ENCODE measurements at places on chromosomes 1 and 21.

- peak; percentile 60 for DNase-seq
These were observed 134.9 kb upstream of the NRIP1 start for GRCh38 chr21:15199414-15200383.

DNA sequence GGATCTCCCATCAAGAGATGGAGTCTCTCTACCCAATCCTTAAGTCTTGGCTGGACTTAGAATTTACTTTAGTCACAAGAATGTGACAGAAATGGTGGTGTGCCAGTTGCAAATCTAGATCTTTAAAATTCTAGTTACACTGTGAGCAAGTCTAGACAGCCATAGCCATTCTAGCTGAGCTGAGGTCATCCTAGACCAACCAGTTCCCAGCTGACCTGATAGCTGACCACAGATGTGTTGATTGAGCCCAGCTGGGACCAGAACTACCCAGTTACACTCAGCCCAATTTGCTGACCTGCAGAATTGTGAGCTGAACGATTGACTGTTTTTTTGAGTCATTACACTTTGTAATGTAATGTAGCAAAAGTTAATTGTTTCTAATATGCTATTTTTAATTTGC, 251.8 kb downstream of the ADGRL2 start:
- no peak for DNase-seq

- DNase-seq, result no peak
These were observed 96.6 kb downstream of the DDX20 start for GRCh38 chr1:111852261-111852721.

DNA sequence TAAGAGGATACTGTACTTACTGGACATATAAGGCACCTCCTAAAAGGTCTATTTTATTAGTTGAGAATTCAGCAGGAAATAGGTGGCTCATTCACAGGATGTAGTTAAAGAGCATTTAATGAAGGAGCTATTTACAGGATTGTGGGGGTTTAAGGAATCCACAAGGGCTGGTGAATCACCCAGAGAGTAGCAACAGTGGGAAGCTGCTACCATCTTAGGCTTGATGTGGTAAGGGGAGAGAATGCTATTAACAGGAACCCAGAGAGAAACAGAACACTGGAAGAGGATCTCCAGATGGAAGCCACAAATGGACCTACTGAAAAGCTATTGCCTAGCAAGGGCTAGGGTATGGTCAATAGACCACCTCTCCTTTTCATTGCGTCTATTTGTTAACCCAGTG, 52.0 kb upstream of the COL11A1 start:
- DNase-seq, result no peak

- DNase-seq, result no peak
These were observed 47.8 kb downstream of the C1orf198 start for GRCh38 chr1:230820568-230820967.

DNA sequence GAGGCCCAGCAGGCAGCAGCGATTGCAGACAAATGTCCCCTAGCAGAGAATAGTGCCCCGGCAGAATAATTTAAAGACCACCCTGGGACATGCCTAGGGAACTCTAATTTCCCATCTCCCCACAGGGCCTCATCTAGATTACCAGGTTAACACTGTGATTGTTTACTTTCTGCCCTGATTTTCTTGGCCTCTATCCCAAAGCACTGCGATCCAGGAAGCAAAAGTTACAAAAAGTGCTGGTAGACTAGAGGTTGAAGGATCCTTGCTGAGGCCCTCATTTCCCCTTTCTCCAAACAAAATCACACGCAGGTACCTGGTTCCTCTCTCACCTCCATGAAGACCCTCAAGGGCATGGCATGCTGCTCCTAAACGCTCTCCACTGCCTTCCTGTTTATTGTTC, 229.7 kb downstream of the C1orf94 start:
- no peak for DNase-seq

- no peak for DNase-seq
These were observed 11.1 kb downstream of the CHAF1B start for GRCh38 chr21:36396325-36396724.

DNA sequence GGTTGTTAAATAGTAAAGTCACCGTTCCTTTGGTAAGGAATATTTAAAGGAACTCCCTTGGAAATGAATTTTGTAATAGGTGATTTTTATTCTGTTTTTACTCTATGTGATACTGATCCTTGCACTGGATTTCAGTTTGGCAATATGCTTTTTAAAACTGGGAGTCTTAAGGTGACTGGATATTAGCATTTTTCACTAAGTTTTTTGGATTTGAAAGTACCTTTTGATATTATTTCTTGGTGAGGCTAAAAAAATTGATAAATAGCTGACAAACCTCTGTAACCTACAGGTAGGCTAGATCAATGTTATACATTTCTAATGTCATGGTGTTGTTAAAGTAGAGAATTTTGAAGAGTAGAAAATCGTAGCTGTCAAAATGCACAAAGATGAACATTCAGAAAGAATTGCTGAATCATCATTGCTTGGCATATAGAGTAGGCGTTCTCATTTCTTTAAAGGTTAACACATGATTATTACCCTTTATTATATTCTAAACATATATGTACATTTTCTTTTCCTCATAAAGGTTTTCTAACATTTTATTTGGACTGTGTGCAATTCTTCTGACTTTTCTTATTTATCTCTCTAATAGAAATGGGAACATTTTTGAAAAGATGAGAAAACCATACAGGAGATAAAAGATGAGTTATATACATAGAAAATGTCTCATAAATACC, 1.5 kb upstream of the DNAJB4 start:
- DNase-seq, result no peak

DNA sequence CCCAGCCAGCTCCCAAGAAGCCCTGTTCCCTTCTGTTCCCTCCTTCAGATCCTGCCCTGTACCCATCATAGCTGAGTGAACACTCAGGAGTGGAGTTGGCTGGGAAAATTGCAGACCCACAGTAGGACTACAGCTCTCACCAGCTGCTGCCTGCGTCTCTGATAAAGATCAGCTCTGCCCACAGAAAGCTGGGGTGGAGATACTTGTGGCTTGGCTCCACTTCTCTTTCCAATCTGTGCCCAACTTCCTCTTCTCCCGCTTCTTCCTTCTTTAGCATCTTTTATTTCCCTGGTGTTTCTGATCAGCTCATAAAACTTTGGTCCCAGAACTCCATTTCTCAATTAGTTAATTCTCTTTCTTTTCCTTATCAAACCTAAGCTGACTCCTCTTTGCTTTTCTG, 5.5 kb upstream of the CD1A start:
- DNase-seq, result no peak

GRCh38 chr1:242016479-242016878, 17.6 kb upstream of the MAP1LC3C start:
- no peak for DNase-seq

GRCh38 chr1:114152508-114153260, 985 bp downstream of the SYT6 start:
- DNase-seq, result peak; percentile 55

GRCh38 chr1:234111458-234112142, 207.1 kb downstream of the SLC35F3 start:
- DNase-seq, result peak; percentile 49

DNA sequence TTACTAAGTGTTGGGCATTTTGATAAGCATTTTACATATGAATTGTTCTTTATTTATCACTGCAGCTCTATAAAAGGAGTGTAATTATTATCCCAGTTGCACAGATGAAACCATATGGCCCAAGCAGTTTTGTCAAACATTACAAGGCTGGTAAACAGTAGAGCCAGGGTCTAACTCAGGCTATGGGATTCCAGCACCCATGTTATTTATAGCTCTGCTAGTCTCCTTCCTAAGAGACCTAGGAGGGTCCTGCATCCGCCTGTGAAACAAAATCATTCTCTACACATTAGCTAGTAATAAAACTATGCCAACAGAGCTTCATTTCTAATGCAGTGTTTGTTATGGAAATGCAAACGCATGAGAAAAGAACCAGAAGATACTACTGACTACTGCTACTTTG, 58.6 kb downstream of the IL23R start:
- DNase-seq, result no peak

GRCh38 chr1:217393896-217394295, 237.0 kb downstream of the GPATCH2 start:
- DNase-seq, result no peak

DNA sequence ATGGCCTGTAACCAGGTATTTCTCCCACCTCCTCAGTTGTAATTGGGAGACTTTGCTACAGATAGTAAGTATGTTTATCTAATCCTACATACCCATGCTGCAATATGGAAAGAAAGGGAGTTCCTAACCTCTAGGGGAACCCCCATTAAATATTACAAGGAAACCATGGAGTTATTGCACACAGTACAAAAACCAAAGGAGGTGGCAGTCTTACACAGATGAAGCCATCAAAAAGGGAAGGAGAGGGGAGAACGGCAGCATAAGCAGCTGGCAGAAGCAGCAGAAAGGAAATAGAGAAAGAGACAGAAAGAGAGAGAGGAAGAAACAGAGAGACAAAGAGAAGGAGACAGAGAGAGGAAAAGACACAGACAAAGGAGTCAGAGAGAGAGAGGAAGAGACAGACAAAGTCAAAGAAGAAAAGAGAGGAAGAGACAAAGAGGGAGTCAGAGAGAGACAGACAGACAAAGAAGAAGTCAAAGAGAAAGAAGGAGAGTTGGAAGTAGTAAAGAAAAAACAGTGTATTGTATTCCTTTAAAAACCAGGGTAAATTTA, 142.9 kb downstream of the FASLG start:
- no peak for DNase-seq

- no peak for DNase-seq
These were observed 66.5 kb upstream of the RCC1 start for GRCh38 chr1:28439320-28439719.

DNA sequence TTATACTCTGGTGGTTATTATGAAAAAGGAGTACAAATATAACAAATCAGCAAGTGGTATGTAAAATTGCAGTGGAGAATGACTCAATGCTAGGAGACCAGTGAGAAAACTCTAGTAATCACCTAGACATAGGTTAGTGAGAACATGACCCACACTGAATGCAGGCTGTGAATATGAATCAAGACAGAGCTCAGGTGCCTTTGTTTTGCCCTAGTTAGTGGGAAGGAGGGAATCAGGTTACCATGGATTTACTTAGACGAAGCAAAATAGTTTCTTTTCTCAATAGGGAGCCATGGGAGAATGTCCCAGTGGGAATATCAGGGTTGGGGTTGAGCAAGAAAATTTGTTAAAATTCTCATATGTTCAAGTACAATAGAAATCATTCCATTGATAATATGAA, 10.6 kb upstream of the GCLM start:
- no peak for DNase-seq

DNA sequence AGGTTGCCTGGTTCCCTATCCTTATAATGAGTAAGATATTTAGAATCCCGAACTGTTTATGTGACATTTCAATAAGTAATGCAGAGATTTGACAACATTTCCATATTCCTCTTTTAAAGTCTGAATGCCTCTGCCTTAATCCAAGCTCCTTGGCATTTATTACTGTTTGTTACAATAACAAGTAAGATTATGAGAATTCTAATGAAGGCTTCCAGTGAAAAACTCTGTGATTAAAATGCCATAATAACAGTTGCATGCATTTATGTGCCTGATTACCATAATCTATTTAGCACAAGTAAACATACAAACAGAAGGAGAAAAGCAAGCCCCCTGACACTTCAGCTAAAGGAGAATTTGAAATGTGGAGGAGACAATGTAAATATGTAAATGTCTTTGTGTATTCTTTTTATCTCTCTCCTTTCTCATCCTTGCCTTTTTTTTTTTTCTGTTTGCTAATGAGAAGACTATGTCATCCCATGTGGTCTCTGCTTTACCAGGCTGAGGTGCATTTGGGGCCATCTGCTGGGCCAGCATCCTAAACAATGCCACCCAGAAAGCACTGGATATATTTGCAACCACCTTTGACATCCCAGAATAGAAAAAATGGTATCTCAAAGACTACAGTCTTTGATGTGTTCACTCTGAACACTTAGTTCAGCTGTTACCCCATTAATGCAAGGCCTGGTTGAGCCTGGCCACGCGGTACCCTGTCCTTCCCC, 17.2 kb upstream of the OLIG2 start:
- DNase-seq, result no peak

- no peak for DNase-seq
These were observed 7.8 kb upstream of the B3GALT5 start for GRCh38 chr21:39604951-39605350.

DNA sequence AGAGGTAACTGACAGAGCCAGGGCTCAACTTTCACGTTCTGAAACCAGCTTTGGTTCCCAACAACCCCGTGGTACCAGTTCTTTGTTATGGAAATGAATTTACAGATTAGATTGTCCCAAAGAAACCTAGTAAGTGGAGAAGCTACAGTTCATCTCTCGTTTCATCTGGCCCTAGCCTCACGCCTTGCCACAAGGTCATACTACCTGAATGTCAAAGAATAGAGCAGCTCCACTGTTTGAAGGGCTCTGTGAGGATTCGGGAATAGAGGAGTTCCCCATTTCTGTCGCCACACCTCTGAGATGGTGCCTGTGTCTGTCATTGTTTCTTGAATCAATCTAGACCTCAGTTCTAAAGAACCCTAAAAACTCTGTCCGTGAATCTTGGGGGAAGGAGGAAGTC, 15.0 kb upstream of the CDC42 start:
- no peak for DNase-seq

DNA sequence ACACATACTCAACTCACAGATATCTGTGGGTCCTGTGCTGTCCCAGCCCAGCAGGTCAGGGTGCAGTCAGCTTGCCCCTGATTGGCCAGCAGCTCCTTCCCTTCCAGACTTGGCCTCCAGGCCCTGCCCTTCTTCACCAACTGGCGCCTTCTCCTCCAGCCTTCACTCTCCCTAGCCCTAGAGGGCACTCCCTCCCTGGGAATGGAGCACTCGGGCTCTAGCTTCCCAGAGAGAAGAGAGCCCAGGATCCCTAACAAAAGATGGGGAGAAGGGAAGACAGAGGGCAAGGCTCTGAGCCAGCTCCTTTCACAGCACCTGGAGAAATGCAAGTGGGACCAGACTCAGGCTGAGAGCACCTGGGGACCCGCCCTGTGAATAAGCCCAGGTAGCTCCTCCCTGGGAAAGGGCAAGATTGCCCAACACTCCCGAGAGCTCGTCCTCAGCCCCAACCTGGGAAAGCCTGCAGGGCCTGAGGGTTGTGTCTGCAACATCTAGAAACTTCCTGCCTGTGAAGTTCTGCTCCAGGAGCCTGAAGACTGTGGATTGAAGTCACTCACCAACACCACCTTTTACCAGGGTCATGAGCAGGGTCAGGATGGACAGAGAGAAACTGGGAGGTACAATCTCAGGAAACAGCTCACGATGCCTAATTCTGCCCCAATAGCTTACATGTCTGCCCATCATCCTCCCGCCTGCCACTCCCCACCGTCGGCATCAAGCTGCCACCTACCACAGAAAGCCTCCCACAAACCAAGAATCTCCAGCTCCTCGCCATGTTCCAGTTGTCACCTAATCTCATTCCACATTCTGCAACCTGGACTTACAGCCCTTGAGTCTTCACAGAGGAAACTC, at the start of gene PGLYRP4:
Gene PGLYRP4 (minus strand): TSS at position 331 of the 852 bp plus-strand sequence. CDS start 909 bp downstream, outside the sequence.
- no peak for DNase-seq

GRCh38 chr1:199678771-199679170, 348.7 kb upstream of the NR5A2 start:
- DNase-seq, result no peak
